AG20443 (cell line): ENCODE measurements at places on chromosomes 16 and 17.

GRCh38 chr17:2347805-2348685, 10.7 kb downstream of the SGSM2 start:
- DNase-seq = peak; percentile 92

- DNase-seq = no peak
Measured at GRCh38 chr16:56311208-56312027, 113.9 kb downstream of the AMFR start.

DNA sequence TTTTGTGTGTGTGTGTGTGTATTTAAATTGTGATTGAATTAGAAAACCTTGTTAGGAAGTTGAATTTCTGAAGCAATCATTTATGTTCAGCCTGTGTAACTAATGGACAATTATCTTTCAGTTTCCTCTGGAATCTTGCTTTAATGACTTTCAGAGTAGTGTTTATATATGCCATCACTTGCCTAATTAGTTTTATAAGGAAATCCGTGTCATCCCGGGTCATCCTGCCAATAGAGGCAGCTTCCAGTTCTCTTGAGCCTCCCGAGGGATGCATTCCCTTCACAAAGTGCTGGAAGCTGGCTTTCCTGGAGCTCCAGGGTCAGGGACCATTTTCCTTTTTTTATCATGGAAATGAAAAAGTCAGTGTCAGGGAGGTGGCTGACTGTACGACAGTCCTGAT, 42.9 kb downstream of the PRKCA start:
- no peak for DNase-seq

DNA sequence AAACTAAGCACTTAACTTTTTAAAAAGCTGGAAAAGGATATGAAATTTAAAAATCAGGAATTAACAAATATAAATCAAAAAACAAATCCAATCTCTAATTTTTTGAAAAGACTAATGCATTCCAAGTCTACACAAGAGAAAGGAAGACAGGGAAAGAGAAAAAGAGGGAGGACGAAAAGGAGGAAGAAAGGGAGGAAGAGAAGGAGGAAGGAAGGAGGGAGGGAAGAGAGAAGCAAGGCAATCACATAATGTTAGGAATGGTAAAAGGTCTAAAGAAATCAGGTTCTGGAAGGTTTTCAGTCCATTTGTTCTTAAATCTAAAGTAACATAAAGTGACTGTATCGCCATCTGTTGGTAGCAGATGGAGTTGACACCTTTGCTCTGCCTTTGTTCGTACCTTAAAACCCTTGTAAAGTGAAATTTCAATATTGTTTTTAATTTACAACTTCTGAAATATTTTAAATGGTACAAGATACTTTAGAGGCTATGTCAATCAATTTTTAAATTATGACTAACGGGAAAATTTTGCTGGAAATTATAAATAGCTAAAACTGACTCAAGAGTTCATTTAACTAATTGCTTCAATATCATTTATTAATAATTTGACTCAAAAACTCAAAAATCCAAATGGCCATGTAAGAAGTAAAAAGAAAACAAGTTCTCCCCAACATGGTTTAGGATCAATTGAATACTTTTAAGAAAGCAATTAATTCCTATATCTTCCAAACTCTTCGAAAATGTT, 20.4 kb upstream of the CDYL2 start:
- DNase-seq = peak; percentile 49

DNA sequence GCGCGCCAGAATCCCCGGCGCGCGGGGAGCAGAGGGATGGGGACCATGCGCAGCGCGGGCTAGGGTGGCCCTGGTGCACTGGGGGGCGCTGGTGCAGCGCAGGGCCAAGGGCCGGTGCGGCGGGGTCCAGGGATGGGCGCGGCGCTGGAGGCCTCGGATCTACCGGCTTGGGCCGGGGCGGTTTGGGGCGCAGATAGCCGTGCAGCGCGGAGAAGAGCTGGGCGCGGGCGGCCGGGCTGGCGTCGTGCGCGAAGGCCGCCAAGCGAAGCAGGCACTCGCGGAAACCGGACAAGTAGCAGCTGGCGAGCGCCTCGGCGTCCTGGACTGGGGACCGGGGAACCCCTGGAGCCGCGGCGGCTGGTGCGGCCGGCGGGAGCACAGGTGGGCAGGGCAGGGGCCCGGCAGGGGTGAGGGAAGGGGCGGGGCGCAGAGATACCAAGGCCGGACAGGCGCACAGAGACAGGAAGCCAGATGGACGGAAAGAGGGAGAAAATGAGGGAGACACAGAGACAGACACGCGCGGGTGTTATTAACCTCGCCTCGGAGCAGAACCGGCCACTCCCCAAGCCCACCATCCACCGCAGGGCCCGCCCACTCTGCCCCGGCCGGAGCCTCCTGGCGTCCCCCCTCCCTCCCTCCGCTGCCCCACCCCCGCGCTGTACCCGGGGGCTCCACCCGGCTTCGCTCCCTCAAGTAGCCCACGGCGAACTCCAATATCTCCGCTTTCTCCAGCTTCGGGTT, 2.1 kb downstream of the HES7 start:
- peak; percentile 58 for DNase-seq

DNA sequence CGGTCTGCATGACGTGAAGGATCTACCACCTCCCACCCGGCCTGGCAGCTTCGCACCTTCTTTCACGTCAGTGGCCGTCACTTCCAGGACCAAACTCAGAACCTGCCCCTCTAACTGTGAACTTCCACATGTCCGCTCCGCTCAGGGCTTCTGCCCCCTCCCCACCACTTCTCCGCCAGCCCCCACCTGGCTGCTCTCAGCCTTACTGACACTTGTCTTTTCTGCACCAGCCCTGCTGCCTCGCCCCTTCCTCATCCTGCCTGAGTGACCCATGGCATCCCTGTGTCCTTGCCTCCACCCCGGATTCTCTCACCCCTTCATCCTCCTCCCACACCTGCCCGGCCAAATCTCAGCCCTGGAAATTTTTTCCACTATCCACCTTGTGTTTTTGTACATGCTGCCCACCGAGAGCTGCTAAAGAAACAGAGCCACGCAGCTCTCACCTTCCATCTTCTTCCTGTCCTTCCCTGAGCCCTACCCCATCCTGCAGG, 14.2 kb downstream of the PIMREG start:
- DNase-seq = no peak

DNA sequence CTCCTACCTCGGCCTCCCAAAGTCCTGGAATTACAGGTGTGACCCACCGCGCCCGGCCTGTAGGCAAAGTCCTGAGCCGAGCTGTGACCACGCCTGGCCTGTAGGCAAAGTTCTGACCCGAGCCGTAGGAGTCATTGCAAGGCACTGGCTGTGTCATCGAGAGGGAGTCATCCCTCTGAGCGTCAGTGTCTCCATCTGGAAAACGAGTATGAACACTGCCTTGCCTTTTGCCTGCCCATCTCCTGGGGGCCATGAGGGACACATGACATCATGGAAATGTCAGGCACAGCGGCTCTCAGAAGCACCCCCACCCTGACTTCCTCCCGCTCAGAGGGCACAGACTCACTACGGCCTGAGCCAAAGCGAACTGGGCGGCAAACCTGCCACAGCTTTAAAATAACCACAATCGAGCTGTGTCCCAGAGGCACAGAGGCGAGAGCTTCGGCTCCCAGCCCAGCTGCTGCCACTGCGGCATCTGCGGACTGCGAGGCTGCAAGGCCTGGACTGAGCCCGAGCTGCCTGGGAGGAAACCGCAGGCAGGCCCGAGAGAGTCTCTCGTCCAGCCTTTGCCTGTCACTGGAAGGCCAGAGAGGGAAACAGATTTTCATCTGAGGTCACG, 50.8 kb downstream of the RPH3AL start:
- DNase-seq = peak; percentile 71
